Omental fat pad (tissue), 4 donors: ENCODE measurements at places on chromosomes 1 and 21. TPM values are rescaled to one million over a fixed set of nuclear protein-coding genes. Genes with fewer than 3 reads are reported as not detected.

NOS1AP gene
- 1.9 TPM for total RNA-seq

MYOG gene
- total RNA-seq, result not detected

EBNA1BP2 gene
- 48.1 TPM for total RNA-seq

ERRFI1 gene
- 160 TPM for total RNA-seq

GBP1 gene
- total RNA-seq, result 250 TPM

HFM1 gene
- total RNA-seq, result 0.93 TPM

OR2T33 gene
- not detected for total RNA-seq

MPL gene
- total RNA-seq, result not detected

RAD54L gene
- total RNA-seq, result not detected

DNA sequence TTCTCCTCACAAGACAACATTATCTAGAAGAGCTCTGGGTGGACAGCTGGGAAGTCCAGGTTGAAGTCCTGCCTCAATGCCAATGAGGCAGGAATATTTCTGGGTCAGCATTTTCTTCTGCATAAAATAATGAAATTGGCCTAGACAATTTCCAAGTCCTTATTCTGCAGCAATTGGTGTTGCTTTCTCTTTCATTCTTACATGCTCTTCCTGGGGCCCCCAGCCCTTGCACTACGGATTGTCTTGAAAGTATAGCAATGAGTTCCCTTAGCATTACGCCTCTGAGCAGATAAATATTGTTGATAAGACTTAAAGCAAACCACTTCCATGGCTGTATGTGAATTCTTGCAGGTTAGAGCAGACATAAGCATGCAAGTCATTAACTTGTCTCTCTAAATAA, 188.5 kb downstream of the TGFBR3 start:
- no peak for DNase-seq

DNA sequence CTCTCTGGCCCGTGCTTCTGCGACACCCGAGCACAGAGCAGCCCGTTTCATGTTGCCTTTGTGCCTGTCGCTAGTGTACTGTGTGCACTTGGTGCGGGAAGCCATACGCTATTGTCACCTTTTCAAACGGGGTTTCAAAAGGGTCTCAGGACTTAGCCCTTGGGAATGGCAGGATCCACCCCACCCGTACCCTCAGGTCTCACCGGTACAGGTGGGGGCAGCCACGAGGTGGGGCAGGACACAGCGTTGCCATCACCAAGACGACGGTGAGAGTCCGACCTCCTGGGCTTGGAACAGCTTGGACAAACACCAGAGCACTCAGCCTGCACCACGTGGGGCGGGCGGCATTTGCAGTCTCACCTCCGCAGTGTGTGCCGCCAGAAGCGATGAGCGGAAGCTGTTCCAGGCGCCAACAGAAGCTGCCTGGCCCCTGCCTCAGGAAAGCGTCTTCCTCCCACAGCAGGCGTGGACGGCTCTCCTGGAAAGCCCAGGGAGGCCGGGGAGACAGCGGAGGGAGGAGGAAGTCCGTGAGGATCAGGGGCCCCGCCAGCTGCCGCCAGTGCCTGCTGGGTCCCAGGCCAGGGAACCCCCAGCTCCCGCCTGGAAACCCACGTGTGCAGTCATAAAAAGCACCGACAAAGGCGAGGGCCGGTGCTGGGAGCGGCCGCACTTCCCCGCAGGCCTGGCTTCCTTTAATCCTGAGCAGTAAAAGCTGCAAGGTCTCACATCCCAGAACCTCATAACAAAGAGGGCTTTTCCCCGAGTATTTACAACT, 131.3 kb upstream of the ARHGEF16 start:
- DNase-seq, result no peak

GRCh38 chr1:7558921-7559869, 211.9 kb upstream of the VAMP3 start:
- no peak for DNase-seq

DNA sequence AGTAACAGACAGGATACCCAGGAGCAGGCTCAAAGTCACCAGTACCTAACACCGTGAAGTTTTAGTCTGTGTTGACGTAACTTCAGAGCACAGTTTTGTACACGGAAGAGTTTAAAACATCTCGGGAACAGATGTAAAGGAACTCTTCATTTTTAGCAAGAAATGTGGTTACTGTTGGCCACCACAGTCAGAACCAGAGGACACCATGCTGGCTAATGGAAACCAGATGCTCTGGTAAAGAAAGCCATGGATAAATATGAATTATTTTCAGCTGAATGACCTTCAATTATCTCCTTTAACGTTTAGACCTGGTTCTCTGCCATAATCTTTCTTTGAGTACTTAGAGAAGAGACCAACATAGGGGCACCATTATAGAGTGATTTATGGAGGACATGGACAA, 115.9 kb downstream of the NTMT2 start:
- DNase-seq, result no peak

DNA sequence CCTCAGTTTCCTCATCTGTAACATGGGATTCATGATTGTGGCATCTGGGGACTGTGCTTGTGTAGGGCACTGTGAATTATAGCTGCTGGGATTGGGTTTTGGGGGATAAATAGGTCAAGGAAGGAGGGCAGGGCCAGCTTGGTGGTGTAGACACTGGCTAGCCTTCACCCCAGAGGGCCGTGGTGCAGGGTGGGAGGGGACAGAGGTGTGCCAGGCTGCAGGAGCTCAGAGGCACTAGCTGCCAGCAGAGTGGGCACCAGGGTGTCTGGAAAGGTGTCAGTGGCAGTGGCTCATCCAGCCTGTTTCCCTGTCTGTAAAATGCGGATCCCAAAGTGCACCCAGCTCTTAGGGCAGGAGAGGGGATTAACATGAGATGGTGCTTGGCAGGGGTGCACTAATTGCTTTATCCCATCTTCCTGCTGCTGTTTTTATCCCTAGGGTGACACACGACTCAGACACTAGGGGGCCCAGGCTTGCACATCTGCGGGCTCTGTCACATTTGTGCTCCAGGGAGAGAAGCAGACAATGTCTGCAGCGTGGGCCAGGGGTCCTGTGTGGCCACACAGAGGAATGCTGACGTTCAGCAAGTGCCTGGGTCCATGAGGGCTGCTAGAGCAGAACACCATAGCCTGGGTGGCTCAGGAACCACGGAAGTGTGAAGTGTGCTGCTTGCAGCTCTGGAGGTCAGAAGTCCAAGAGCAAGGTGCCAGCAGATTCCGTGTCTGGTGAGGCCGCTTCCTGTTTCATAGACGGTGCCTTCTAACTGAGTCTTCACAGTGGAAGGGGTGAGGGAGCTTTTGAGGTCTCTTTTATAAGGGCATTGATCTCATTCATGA, 19.3 kb downstream of the OBSCN start:
- no peak for DNase-seq

GRCh38 chr1:26785611-26786436, 1.9 kb upstream of the PIGV start:
- DNase-seq, result no peak

DNA sequence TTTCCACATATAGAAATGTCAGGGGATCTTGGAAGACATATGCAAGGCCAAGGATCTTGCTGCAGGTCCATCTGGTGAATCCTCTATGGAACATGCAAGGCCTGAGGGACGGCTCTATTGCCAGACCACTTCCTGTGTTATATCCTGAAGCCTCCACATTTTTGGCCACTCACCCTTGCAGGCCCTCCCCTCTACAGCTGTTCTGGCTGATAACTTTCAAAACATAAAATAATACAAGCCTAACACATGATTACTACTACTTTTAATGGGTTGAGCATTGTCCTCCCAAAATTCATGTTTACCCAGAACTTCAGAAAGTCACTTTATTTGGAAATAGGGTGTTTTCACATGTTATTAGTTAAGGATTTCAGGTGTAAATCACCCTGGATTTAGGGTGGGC, 18.5 kb upstream of the LYPLAL1 start:
- no peak for DNase-seq

DNA sequence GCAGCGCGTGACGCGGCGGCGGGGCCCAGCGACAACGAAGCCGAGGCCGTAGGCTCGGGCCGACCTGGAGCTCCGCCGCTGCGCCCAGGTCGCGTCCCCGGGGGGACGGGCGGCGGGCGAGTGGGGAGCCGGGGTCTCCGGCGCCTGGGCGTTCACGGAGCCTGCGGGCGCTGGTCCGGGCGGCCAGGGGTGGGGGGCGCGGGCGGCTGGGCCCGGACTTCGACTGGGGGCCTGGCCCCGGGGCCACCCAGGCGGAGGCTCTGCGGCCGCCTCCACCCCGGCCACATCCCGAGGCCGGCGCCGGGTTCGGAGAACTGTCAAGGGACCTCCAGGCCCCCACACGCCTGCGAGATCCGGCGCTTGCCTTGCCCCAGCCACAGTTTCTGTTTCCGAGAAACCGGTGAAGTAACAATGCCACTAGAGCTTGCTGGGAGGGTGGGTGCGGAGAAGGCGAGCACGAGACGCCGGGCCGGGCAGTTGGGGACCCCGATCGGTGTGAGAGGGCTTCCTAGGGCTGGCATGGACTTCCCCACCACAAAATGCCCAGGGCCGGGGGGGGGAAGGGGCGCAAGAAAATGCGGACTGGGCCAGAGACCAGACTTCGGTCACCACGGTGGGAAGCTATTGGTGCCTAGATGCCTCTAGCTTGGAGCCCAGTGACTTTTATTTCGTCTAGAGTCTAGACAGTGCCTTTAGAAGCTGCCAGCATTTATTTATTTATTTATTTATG, 501 bp downstream of the FBXO6 start:
- DNase-seq, result no peak

- DNase-seq, result no peak
Observed at GRCh38 chr1:169964206-169964605, 70.5 kb upstream of the SCYL3 start.

GRCh38 chr1:43285269-43285990, at the start of gene C1orf210:
TSS of gene C1orf210 (minus strand) at chr1:43285581. CDS start at chr1:43283270, 2,311 bp downstream.
- no peak for DNase-seq

DNA sequence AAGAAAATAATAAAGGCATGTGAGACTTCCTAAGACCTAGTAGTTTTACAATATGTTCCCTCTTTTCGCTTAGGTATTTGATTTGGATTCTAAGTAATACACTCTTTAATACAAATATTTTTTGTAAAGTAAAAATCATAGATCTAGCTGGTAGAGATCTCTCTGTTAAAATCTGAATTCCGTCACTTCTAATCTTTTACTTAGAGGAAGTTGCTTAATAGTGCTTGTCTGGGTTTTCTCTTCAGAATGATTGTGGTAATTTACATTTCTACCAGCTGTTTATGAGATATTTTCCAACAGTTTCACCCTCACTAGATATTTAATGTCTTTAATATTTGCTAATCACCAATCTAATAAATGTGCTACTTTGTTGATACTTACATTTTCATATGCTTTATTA, 23.3 kb downstream of the RBM11 start:
- no peak for DNase-seq

GRCh38 chr1:100051401-100051800, 81.3 kb downstream of the SASS6 start:
- no peak for DNase-seq

DNA sequence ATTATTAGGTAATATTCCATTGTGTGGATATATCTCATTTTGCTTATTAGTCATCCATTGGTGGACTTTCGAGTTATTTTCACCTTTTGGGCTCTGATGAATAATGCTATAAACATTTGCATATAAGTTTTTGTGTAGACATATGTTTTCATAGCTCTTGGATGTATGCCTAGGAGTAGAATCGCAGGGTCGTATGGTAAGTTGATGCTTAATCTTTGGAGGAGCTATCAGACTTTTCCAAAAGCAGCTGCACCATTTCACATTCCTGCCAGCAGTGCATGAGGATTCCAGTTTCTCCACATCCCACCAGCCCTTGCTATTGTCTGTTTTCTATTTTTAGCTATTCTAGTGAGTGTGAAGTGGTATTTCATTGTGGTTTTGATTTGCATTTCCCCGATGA, 120.3 kb upstream of the TMEM51 start:
- no peak for DNase-seq

DNA sequence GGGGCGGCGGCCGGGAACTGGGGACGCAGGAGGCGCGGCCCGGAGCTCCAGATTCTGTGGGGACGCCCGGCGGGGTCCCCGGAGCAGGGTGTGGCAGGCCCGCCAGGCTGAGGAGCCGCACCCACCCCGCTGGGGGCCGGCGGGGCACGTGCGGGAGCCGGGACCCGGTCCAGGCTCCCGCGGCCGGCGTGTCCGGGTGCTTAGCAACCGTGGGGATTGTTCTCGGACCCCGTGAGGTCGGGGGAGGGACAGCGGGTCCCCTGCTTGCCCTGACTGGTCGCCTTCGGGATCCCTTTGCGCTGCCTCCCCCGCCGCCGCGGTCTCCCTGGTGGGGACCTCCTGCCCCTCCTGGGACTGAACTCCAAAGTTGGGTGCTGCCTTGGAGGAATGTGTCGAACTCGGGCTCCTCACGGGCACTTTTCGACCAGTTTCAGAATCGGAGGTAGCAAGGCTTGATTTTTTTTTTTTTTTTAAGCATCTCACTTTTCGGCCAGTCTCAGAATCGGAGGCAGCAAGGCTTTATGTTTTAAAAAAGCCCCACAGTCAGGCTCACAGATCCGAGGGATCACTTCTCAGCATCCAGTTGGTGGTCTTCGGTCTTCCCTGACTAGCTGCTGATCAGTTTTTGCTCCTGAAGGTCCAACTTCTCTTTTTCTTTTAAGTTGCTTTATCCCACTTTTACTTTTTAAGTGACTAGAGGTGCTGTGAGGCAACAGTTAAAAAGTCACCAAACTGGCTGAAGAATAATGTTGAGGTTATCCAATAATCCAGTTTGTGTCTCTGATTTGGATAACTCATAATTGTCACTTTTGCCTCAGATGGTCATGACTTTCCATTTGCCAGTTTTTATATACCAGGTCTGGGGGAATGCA, 648 bp downstream of the FAM76A start:
- DNase-seq, result no peak

GRCh38 chr1:235646463-235646862, 3.1 kb downstream of the GNG4 start:
- DNase-seq, result no peak

DNA sequence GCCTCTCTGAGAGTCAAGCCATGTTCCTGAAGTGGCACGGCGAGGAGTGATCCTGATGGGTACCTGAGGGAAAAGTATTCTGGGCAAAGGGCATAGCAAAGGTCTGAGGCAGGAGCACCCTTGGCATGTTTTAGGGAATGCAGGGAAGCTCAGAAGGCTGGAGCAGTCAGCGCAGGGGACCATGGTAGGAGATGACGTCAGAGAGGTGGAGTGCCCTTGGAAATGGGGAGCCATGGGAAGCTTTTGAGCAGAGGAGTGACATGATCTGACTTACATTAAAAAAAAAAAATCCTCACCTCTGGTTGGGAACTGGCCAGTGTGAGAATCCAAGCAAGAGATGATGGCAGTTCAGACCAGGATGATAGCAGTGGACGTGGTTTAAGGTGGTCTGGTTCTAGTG, 37.2 kb downstream of the PDPN start:
- no peak for DNase-seq

- DNase-seq, result no peak
Observed at GRCh38 chr1:84146411-84147032, 2.5 kb downstream of the PRKACB start.

GRCh38 chr21:32317726-32318125, 19.1 kb downstream of the MRAP start:
- no peak for DNase-seq

GRCh38 chr1:210250665-210250997, 18.0 kb downstream of the SERTAD4 start:
- DNase-seq, result no peak

- DNase-seq, result no peak
Observed at GRCh38 chr1:166975361-166976129, at the start of gene ILDR2. TSS of gene ILDR2 (minus strand) at chr1:166975540. CDS start at chr1:166975268, 272 bp downstream.

GRCh38 chr1:101592845-101593244, 356.0 kb downstream of the S1PR1 start:
- DNase-seq, result no peak
